ENCODE measurements at places on chromosomes 3 and 15. TPM values are rescaled to one million over a fixed set of nuclear protein-coding genes. Genes with fewer than 3 reads are reported as not detected.

DNA sequence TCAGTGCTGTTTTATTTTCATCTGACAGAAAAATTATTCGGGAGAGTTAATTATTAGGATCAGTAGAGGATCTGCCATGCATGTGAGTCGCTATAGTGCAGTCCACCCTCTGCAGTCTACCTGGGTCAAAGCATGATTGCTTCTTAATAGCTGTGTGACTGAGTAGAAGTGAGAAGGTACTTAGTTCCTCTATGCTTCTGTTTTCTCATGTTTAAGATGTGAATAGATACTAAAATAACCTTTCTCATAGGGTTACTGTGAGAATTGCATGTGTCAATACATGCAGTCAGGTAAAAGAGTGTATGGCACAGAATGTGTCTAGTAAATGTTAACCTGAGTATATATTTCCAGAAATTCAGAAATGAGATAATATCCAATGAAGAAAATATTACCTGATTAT, 435.7 kb downstream of the NAALADL2 start:
- ATAC-seq: no peak

DNA sequence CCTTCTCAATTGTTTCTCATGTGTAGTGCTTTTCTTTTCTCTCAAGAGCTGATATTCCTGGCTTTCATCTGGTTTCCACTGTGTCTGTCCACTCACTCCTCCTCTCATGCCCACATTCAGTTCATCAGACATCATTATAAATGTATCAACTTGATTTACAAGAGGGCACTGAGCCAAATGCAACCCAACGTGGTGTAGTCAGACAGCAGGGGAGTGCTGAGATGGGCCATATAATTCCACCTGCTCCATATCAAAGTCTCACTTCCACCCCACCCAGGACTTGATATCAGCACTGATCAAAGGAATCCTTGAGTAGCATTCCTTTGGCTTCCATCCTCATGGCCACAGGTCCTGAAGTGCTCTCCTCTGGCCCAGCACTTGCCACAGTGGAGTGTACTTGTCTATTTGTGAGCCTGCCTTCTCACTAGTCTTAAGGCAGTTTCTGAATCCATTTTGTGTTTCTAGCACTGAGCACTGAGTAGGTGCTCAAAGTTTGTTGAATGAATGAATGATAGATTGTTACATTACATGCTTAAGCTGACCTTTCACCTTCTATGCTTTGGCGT, 252.8 kb downstream of the CLSTN2 start:
- no peak for ATAC-seq

GRCh38 chr3:152688313-152688712, 146.6 kb upstream of the P2RY1 start:
- ATAC-seq: peak; percentile 66

GRCh38 chr15:78872155-78872971, at the start of gene MORF4L1:
Gene MORF4L1 (plus strand): TSS chr15:78872890. CDS start chr15:78873018, 128 bp downstream.
- ATAC-seq: peak; percentile 97

ASB14 gene
- not detected for total RNA-seq

KLHDC8B gene
- total RNA-seq: 39.6 TPM

GALNT15 gene
- 1.8 TPM for total RNA-seq
